ENCODE measurements at places on chromosomes 6 and 20. TPM values are rescaled to one million over a fixed set of nuclear protein-coding genes. Genes with fewer than 3 reads are reported as not detected.

GRCh38 chr6:34745277-34746103 lies 11.8 kb upstream of the SNRPC start:
- no peak overlapping the region for H3K4me3 ChIP-seq
- H3K27me3 ChIP-seq: no peaks in the 10 kb centered on the region
- H3K36me3 ChIP-seq: no peaks in the 10 kb centered on the region
- no peak overlapping the region for H3K27ac ChIP-seq
- DNase-seq: no peak

WTAP gene
- 102 TPM for total RNA-seq

DNA sequence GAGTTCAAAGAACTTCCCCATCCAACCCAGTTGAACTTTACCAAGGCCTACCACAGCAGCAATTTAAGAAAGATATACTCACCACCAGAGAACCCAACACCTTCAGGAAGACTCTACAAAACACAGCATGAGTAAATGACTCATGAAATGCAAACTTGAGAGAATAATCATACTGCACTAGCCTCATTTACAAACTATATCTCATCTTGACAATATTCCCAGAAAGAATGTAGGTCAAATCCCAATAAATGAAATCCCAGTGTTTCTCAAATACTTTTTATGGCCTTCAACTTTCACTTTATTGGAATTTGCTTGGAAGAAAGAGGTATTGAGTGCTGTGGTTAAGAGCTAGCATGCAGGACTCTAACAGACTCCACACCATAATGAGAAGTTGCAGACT lies 60.0 kb downstream of the FYN start:
- H3K4me1 ChIP-seq: no peaks in the 10 kb centered on the region
- no peaks in the 10 kb centered on the region for H3K27me3 ChIP-seq
- no peaks in the 10 kb centered on the region for H3K36me3 ChIP-seq
- no peak overlapping the region for H3K4me3 ChIP-seq
- no peak for DNase-seq

DNA sequence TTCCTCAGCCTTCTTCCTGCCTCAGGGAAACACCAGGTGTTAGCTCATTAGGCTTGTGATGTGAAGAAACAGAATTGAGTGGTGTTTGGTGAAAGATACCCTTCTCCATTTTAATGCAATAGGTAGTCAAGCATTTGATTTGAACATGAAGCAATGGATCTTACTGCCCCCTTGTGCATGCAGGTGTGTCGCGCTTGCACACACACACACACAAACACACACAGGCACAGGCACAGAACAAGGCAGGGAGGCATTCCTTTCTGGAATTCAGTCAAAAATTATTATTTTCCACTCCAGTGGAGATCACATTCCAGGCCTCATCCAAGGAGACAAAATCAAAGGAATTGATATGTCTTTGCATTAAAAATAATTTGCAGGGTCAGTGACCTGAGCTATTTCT lies 667.0 kb upstream of the MARCKS start:
- no peak for DNase-seq
- H3K4me1 ChIP-seq: no peaks in the 10 kb centered on the region
- H3K36me3 ChIP-seq: no peaks in the 10 kb centered on the region
- H3K27me3 ChIP-seq: no peaks in the 10 kb centered on the region
- H3K27ac ChIP-seq: no peak overlapping the region
- H3K4me3 ChIP-seq: no peak overlapping the region

DNA sequence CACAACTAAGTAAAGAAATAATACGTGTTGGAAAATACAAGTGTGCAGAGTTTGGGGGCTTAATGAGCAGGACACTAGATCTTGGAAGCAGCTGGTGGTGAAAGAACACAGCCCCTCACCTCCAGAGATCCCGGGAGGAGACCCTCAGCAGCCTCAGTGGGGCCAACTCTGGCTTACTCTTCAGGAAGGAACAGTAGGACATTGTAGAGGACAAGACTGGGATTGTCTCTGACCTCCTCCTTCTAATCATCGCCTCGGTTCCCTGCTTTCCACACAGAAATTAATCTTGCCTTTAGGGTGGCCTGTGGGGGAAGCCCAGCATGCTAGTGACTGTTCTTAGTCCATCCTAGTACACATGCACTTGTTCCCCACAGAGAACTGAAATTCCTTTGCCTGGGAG lies 130.7 kb downstream of the AKAP7 start:
- H3K27me3 ChIP-seq: no peaks in the 10 kb centered on the region
- H3K4me1 ChIP-seq: no peaks in the 10 kb centered on the region
- no peak for DNase-seq
- H3K27ac ChIP-seq: no peak overlapping the region
- no peaks in the 10 kb centered on the region for H3K36me3 ChIP-seq
- H3K4me3 ChIP-seq: no peak overlapping the region

DNA sequence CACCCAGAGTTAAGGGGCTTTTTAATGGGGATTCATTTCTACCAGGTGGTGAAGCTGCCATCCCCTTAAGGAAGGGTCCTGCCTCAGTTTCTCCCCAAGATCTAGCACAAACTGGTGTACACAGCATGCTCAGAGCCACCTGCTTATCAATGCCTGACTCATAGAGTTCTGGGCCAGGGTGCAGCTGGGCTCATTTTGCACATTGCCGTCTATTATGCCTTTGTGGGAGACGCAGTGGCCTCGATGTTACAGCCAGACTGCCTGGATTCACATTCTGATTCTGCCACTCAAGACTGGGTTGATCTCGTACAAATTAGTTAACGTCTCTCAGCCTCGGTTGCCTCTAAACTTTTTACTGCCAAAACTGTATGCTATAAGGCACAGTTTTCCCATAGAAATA lies 365.7 kb downstream of the ZFAND3 start:
- no peak overlapping the region for H3K4me3 ChIP-seq
- H3K36me3 ChIP-seq: no peaks in the 10 kb centered on the region
- H3K27me3 ChIP-seq: no peaks in the 10 kb centered on the region
- DNase-seq: no peak

All from psoas muscle (tissue), 8 donors.